ENCODE measurements at places on chromosomes 4 and X.

GRCh38 chr4:159764343-159764952, 661.6 kb downstream of the RAPGEF2 start:
- DNase-seq: no peak

DNA sequence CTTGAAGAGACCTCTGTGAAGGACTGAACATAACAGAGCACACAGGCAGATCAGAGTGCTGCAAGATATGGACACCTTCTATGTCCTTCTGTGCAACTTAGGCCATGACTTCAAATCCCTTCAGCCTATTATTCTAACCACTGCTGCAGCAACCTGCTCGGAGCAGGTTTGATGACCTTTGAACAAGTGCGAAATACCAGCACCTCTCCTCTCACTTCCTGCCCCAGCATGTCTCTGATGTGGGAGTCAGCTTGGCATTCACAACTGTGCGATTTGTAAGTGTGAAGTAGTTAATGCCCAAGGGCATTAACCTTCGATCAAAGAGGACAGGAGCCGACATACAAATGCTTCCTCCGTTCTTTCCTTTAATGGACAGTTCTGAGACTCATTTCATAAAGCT, 1.6 kb upstream of the EXOC1 start:
- DNase-seq: no peak

GRCh38 chr4:148108766-148109165, 333.4 kb downstream of the NR3C2 start:
- DNase-seq: no peak

- DNase-seq: no peak
These were observed 50.8 kb upstream of the BOD1L1 start for GRCh38 chr4:13678186-13678924.

DNA sequence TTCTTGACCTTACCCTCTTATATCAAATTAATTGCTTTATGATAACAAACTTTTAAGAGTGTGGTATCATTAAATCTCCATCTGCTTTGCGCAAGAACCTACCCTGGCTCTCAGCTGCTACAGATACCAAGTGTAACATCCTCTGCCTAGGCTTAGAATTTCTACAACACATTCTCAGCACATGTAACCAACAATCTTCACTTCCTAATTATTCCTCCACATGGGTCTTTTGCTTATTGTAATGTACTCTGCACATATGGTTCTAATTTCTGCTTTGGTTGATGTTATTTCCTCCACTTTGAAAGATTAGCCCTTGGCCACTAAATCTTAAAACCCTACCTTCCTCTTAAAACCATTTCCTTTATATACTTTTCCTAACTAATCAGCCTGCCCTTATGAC, 242.4 kb downstream of the ARHGAP24 start:
- DNase-seq: no peak

DNA sequence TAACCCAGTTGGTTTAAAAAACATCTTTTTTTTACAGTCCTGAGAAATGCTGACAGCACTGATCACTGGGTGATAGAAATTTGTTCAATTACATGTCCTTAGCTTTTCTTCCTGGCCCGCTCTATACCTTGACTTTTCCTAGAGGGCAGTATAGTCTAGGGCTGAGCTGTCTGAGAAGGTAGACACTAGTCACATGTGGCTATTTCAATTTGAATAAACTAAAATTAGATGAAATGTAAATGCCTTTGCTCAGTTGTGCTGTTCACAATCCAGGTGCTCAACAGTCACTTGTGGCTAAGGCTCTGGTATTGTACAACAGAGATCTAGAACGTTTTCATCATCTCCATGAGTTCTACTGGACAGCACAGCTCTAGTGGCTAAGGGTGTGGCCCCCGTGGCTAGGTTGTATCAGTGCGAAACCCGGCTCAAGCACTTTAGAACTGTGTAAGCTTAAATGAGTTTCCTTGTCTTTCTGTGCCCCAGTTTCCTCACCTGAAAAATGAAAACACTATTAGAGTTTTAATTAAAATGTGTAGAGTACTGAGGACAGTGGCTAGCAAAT, 111.6 kb upstream of the WDR17 start:
- no peak for DNase-seq

- DNase-seq: no peak
These were observed 25.6 kb downstream of the PNMA6E start for GRCh38 chrX:153375571-153375970.

DNA sequence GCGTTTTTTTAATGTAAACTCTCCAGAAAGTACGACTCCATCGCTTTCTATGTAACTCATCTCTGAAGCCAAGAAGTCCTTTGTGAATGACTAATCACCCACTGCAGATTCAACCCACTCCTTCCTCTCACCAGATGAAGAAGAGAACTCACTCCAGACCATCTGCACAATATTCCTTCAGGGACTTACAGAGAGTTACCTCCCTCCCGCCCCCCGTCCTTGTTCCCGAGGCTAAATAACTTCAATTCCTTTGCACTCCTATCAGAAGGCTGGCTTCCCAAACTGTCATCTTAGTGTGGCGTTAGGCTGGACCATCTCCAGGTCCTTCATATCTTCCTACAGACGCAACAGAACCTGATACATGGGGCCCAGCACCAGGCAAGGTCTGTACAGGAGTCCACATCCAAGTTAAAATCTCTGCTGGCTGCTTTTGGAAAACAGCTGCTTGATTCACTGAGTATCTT, 82.4 kb downstream of the AFAP1 start:
- DNase-seq: no peak

GRCh38 chr4:18398661-18399060, 377.1 kb upstream of the LCORL start:
- no peak for DNase-seq

DNA sequence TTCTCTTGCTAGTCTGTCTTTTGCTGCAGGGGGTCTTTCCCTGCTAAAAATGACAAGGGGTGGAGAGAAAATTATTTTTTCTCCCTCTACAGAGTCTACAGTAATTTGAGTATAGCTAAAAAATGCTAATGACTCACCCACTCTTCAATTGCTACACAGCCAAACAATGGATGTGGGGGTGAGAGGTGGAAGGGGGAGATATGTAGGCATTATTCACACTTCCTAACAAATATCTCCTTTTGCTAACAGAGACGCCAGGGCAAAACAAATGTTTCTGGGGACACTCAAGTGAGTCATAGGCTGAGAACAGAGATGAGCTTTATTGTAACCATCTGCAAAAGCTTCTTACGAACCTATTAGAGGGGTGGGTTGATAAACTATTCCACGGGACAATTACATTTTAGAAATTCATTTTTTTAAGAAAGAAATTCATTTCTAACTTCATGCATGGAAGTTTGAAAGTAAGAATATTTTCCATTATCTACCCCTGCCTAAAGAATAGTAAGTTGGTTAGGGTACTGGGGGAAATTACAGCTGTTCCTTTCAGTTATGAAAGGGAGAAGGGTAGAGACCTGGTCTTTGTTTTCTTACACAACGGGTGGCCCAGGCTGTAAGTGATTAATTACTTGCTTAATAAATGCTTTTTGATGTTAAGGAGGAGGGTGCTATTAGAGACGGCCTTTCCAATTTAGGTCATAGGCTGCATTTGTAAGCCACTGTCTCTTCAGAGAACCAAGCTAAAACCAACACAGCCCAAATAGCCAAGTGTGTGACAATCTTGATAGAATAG, 12.8 kb downstream of the SCD5 start:
- DNase-seq: no peak

DNA sequence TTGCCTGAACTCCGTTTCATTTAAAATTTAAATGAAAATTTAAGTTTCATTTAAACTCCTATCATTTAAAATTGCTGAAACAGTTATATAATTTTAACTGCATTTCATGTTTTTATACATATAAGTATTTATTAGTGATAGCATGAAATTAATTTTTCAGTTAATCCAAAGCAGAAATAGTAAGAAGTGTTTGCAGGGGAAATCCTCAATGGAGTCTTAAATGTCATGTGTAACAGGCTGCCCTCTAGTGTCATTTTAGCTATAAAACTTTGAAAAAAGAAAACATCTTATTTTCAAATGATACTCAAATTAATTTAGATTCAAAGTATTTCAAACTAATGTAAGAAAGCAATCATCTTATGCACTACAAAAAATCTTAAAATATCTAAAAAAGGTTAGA, 27.2 kb downstream of the TAPT1 start:
- no peak for DNase-seq

DNA sequence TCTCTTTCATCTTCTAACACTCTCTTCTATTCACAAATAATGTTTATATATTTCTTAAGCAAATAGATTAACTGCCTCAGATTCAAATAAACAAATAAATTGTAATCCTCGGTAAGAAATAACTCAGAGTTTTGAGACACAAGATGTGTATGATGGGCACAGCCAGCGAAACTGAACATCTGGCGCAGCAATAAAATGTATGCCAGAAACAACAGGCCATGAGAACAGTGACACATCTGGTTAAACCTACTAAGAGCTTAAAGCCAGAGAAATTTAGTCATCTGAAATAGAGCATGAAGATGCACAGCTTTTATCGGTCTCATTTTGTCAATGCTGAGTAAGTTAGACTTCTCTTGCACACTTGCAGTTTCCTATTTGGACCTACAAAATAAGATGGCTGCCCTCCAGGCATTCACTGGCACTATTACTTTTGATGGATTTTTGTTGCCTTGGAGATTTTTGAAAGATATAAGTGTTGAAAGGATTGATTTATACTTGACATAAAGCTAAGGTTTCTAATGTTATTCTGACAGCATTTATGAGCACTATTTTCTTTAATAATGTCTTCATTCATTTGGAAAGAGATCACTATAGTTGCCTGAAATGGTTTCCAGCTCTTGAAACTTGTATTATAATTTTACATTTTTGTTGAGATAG, 1444.0 kb downstream of the PCDH18 start:
- no peak for DNase-seq
